Hepatocyte (in vitro differentiated cells): ENCODE measurements at places on chromosomes 12 and 14.

- no peak for DNase-seq
These were observed 597.7 kb downstream of the DIO2 start for GRCh38 chr14:79613625-79614024.

GRCh38 chr14:19993438-19993837, 8.5 kb upstream of the OR4Q2 start:
- no peak for DNase-seq

DNA sequence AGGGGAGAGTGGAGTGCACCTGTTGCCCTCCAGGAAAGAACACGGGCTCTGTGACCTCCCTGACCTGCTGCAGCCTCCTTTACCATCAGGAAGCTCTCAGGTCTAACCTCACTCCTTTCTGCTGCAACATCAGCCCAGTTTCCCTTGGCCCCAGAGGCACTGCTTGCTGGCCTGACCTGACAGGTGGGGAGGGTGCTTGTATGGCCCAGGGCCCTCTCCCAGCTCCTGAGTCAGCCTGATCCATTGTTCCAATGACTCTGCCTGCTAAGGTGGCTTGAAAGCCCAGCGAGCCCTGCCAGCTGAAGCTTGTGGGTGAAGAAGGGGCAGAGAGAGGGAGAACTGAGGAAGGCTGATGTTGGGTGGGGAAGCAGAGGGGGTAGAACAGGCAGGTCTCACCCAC, 13.2 kb upstream of the KRT78 start:
- DNase-seq = no peak

DNA sequence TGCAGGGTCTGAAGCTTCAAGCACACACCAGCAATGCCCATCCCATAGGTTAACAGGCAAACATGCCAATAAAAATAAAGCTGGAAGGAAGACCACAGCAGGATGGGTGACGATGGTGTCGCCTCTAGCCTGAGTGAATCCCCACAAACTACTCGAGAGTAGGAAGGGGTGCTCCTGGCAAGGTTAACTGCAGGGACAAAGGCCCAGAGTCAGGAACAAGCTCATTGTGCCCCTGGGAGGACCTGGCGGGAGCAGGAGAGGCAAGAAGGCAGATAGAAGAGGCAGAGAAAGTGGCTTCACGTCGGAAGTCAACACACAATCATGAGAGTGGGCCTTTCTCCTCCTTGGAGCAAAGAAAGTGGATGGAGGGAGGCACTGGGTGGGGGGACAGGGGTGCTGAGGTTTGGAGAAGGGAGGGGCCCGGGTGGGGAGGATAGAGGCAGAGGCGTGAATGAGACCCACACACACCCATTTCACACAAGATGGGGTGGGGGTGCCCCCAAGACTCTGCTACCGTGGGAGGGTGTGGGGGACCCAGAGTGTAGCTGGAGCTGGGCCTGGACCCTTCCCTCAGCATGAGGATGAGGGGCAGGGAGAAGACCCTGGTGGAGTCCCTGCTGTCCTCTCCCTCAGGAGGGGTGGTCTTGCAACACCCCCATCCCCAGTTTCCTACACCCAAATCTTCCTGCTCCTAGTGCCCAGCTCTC, 43.1 kb downstream of the DIO3 start:
- DNase-seq = no peak

DNA sequence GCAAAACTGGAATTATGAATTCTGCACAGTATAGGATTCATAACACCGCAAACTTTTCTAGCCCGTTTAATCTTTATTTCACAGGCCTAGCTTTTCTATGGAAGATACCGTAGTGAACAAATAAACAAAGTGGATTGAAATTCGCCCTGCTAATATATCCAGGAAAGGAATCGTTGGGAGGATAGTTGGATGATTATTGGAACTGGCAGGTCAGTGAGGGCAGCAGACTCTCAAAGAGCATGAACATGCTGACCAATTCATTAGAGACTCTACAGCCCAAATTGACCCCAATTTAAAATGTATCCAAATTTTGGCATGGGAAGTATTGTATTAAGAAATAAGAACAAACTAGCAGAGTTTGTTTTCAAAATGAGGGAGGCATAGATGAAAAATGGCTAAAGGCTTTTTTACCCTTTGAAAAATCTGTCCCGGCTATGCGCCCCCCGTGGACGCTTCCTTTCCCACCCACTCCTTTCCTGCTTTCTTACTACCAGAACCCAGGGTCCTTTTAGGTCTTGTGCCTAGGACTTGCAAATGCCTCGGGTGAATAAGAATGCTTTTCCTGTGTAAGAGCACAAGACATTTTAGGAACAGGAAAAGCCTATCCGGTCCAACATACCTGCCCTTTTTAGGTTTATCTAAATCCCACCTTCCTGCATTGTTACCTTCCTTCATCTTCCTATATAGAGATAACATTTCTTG, 84.6 kb upstream of the PTPRB start:
- DNase-seq = no peak

DNA sequence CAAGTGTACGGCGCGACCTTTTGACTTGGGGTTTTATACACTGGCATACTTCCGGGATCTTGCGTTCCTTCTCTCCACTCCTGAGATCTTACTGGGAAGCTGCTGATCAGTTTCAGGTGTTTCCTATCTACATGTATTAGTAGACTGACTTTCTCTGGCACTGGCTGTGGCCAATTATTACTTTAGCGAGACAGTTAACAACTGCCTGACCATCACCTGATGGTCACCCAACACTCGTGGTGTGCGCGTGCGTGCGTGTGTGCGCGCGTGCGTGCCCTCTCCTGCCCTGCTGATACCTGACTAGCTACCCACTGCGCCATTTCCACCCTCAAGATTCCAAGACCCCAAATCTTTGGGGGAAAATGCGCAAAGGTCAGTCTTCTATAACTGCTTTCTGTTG, 249.9 kb downstream of the AEBP2 start:
- DNase-seq = no peak

- no peak for DNase-seq
These were observed 76.3 kb upstream of the RTL1 start for GRCh38 chr14:100979780-100980179.

GRCh38 chr12:100114574-100114973, 28.1 kb downstream of the BLTP3B start:
- DNase-seq = no peak

DNA sequence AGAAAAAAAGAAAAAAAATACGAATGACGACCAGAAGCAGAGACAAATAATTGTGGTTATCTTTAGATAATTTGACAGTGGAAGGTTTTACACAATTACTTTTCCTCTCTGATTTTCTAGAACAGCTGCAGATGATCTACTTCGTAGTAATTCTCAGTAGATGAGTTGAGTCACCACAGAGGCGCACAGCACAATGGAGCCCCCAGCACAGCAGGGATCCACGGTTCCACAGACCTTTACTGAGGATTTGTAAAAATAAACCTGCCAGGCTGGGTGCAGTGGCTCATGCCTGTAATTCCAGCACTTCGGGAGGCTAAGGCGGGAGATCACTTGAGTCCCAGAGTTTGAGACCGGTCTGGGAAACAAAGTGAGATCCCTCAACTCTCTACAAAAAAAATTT, 29.3 kb downstream of the AMN start:
- no peak for DNase-seq

DNA sequence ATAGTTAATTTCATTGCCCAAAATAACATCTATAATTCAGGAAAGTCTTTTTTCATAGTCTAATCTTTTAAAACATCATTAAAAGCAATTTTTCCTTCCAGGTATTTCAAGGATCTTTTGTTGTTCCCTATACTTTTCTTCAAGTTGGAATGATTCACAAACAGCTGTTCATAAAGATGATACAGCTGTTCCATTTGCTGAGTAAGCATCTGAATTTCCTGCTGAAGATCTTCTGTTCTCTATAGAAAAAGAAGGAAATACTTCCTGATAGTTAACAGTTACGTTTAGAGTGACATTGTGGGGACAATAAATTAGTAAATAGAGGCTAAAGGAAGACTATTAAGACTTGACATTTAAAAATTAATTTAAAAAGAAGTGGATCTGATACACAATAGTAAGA, 30.3 kb upstream of the ESR2 start:
- no peak for DNase-seq

DNA sequence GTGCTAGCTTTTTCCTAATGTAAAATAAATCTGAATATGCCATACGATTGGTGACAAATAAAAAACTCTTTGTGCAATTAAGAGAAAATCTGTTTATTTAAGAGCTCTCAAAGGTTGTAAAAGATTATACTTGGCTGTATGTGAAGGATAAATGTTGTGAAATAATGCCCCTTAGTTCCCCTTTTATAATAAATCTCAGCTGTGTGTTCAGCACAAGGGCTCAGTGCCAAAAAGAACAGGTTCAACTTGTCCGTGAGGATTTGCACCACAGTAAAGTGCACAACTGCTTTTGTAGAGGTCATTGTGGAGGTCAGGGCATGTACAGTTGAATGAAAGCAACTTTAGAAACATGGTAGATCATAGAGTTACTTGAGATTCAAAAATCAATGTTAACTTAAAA, 118.6 kb downstream of the TRMT5 start:
- peak; percentile 57 for DNase-seq

GRCh38 chr12:107320033-107320928, 226.9 kb upstream of the CRY1 start:
- DNase-seq = peak; percentile 32

DNA sequence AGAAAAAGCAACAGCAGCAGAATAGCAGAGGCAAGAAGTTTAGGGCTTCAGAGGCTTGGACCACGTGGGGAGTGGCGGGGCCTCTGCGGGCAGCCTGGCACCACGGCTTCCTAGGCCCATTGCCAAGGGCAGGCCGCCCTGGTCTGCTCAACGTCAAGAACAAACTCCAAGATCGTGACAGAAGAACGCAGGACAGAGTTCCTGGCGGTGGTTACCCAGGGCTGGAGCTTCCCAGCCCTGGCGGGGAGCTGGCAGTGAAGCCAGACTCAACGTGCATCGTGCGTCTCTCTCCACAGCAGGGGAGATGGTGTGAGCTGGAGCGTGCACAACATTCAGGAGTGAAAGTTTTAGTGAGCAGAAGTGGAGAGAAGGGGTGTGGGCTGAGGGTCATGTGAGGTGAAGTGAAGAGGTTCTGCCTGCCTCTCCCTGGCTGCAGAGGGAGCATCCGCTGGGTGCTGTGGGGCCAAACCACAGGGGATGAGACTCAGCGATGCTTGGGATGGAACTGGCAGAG, 13.9 kb upstream of the CACNA2D4 start:
- DNase-seq = peak; percentile 58

DNA sequence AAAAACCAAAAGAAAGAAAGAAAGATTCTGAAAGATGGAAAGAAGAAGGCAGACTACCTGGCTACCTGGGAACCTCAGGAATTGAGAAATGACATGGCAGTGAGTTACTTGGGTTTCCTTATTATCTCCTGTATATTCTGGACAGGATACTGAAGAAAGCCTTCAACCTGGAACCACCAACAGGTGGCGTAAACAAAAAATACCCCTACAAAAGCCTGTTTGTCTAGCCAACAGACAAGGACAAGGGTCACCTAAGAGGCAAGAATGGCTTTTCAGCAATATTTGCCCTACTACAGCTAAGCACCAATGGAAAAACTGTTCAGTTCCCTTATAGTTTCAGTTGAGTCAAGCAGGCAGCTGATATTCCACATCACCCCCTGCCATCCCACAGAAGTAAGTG, 274.9 kb downstream of the GPHN start:
- no peak for DNase-seq

GRCh38 chr12:27094726-27095125, 12.3 kb upstream of the C12orf71 start:
- no peak for DNase-seq

DNA sequence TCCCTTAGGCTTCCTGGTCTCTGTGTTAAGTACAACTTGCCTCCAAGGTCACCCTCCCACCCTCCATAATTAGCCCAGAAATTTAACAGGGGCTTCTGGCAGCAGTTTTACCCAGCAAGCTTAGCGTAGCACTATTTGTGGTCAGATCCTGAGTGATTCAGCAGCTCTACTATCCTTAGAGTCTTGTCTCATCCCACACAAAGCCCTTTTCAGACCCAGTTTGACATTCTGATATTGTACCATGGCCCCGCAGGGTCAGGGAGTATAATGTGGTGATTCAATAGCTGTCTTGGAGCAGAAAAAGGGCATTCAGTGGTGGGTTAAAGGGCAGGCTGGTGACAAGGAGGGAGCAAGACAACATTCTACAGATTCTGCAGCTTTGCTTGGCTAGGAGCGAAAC, 153.8 kb upstream of the DDHD1 start:
- DNase-seq = no peak

- no peak for DNase-seq
These were observed 5.8 kb upstream of the C12orf75 start for GRCh38 chr12:105324704-105325103.

DNA sequence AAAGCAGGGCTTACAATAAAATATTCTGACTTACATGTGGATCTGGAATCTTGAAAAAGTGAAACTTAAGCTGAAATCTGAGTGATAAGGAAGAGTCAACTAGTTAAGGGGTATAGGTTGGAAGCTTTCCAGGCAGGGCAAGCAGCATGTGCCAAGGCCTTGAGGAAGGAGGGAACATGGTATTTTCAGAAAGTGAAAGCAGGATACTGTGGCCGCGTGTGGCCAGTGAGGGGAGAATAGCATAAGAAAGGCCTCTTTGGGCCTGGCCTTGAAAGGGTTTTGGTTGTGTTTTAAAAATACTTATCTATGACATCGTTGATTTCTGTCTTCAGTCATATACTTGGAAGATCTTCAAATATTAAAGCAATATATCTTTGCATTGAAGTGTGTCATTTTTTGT, 213.4 kb downstream of the AKAP6 start:
- no peak for DNase-seq

GRCh38 chr12:12983420-12984035, 16.5 kb downstream of the HEBP1 start:
- peak; percentile 58 for DNase-seq

GRCh38 chr12:69389831-69390230, 30.3 kb downstream of the YEATS4 start:
- peak; percentile 14 for DNase-seq

- DNase-seq = no peak
These were observed 1.5 kb downstream of the ASB2 start for GRCh38 chr14:93974833-93975232.

- no peak for DNase-seq
These were observed 48.9 kb upstream of the DYRK2 start for GRCh38 chr12:67599691-67600090.

DNA sequence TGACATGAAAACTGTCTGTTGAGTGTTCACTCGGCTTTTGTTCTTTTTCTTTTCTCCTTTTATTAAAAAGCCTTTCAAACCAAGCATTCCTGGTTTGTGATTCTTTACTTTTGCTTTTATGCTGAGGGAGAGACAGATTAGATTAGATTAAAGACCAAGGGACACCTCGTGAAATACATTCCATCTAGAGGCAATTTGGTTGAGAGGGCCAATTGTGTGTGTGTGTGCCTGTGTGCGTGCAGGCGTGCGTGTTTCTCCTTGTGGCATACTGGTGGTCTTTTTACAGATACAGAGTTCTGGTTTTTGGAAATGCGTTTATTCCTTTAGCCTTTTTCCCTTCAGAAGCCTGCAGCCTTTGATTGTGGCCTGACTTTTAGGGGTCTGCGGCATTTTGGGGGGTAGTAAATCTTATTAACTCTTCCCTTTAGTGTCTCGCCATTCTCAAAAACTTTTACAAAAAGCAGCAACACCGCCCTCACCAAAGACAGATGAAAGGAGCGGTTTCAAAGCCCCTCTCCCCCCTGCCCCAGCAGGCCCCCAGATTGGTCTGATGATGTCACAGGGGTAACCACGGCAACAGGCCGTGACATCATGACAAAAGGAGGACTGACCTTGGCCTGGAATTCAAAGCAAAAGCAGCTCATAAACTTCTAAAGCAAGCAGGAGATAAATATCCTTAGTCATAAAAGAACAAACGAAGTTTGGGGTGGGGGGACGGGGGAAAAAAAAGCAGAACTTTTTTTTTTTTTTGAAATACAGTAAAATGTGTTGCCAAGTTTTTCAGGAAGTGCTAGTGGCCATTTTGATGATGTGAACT, 84.1 kb upstream of the TBX3 start:
- DNase-seq = peak; percentile 68

- DNase-seq = no peak
These were observed 25.7 kb downstream of the AQP6 start for GRCh38 chr12:49998453-49998852.

- DNase-seq = peak; percentile 77
These were observed 824 bp downstream of the TBK1 start for GRCh38 chr12:64452559-64453329.
